ENCODE measurements at places on chromosomes 7 and 10.

DNA sequence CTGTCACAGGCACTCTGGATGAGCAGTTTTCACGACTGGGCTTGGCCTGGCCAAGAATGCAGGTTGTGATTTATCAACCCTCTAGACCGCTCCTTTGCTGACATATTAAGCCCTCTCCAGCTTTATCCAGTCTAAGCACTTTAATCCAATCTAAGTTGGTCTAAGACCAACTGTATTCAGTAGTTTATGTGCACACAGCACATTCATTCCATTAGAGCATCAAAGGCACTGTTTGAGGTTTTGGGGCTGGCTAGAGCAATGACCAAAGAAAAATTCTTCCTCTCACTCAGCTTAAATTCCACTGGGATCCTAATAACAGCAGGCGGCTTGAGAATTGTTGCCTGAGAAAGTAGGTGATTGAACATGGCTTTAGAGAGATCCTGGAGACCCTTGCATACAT, 176.0 kb upstream of the INSYN2A start:
- DNase-seq, result no peak

DNA sequence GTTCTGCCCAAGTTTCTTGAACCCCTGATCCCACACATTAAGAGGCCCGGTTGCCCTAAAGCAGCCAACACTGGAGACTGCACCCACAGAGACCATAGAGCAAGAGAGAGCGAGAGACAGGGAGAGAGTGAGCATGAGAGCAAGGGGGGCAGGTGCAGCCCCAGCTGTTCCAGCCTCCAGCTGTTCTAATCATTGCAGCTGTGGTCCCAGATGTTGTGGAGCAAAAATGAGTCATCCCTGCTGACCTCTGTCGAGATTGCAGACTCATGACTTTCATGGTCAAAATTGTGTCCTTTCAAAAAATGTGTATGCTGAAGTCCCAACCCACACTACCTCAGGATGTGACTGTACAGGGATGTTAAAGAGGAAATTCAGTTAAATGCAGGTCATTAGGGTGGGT, 143.9 kb upstream of the FRMD4A start:
- no peak for DNase-seq

- no peak for DNase-seq
Measured at GRCh38 chr7:154699417-154699816, 303.5 kb downstream of the PAXIP1 start.

- no peak for DNase-seq
Measured at GRCh38 chr7:157596471-157596870, 259.7 kb downstream of the DNAJB6 start.

DNA sequence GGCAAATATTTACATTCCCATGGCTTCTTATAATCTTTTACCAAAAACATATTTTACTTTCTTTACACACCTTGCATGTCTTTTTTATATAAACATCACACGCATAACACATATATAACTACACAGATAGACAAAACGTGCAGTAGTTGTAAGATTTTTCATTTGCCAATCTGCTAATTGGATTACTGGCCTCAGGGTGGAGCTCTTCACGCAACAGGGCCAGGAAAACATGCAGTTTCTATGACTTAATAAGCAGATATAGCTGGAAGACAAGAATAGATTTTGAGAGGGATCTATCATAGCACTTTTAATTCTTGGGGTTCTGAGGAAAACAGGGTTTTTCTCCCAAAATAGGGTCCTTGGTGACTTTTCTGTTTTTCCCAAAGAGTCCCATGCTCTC, 12.7 kb downstream of the ACADSB start:
- no peak for DNase-seq

- DNase-seq, result no peak
Measured at GRCh38 chr10:27699776-27700175, 45.8 kb downstream of the MKX start.

GRCh38 chr10:112304267-112304859, 21.2 kb downstream of the TECTB start:
- no peak for DNase-seq

DNA sequence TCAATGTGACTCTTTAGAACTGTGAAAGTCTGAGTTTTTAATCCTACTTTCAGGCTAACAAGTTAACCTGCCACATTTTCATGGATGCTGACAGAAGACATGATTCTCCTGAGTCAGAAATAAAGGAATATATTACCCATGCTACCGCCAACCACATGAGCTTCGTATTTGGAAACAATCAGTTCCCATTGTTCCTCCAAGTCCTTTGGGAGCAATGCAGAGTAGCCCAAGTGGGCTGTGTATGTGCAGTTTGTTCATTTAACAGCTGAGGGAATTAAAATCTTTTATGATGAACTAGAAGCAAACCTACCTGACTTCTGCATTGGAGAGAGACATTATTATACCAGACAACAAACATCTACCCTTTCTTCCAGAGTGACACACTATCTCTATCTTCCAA, 169.3 kb upstream of the BET1 start:
- no peak for DNase-seq

DNA sequence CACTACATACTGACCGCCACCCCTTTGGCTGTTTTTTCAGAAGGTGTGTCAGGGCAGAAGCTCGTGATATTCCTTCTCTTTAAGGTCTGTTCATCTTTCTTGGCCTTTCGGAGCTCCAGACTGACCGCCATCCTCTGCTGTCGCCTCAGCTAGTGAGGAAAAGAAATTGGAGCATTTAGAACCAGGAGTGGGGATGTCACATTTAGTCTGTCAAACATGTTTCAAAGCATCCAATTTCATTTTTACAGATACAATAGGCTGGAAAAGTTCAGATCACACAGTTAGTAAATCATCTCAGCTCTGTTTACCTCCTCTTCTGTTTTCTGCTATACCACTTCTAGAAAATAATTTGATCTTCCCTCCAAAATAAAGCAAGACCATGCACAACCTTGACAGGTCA, 4.8 kb downstream of the KPNA7 start:
- no peak for DNase-seq

GRCh38 chr10:56632537-56632936, 271.5 kb upstream of the ZWINT start:
- DNase-seq, result no peak

- DNase-seq, result no peak
Measured at GRCh38 chr7:38748056-38748610, 117.0 kb upstream of the AMPH start.

DNA sequence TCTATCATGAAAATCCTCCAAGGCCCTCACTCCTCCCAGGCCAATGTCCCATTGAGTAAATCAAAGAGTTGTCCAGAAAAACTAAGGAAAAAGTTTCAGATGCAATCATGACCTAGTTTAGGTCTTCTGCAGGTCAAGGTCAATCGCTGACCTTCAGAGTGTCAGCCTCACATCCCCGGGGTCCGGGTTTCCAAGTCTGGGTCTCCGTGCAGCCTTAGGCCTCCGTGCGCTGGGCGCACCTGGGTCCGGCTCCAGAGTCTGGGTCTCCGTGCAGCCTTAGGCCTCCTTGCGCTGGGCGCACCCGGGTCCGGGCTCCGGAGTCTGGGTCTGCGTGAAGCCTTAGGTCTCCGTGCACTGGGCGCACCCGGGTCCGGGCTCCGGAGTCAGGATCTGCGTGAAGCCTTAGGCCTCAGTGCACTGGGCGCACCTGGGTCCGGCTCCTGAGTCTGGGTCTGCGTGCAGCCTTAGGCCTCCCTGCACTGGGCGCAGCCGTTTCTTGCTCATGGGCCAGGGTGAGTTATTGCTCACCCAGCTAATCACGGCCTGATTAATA, 236.2 kb downstream of the TCERG1L start:
- no peak for DNase-seq

- no peak for DNase-seq
Measured at GRCh38 chr7:33156441-33156840, 27.1 kb downstream of the BBS9 start.

DNA sequence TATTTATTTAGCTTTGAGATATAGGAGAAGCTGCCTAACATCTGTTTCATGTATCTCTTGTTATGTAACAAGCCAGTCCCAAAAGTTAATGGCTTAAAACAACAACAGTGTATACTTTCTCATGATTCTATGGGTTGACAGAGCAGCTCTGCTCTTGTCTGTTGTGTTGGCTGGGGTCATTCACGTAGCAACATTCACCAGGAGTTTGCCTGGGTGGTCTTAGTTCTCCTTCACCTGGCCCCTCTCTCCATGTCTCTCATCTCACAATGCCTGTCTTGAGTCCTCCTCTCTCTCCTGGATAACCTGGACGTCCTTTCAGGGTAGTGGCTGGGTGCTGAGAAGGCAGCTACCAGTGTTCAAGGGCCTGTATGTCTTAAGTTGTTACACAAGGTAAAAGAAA, 27.5 kb downstream of the INPP5F start:
- no peak for DNase-seq

DNA sequence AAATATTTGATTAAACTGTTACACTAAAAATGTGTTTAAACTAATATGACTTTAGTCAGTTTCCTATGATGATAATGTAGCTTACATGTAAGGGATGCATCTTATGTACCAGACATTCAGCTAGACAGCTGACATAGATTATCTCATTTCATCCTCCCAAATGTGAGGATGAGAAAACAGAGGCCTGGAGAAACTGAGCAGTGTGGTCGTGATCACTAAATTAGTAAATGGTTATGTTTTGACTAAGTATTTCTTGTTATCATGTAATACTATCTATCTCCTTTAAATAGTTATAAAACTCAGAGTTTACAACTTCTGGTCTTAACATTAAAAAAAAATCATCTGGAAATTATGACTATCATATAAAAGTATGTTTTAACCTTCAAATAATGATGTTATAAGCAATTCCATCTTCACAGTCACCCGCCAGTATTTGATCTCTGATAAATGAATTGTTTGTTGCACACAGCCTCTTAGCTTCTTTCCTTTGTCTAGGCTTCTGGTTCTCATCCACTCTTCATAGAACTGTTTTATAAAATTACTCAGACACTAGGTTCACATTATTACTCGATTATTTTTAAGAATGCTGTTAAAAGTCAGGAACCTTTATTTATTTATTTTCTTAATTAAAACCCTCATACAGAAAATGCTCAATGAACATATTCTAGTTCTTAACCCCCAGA, 33.6 kb upstream of the HDAC9 start:
- DNase-seq, result no peak

DNA sequence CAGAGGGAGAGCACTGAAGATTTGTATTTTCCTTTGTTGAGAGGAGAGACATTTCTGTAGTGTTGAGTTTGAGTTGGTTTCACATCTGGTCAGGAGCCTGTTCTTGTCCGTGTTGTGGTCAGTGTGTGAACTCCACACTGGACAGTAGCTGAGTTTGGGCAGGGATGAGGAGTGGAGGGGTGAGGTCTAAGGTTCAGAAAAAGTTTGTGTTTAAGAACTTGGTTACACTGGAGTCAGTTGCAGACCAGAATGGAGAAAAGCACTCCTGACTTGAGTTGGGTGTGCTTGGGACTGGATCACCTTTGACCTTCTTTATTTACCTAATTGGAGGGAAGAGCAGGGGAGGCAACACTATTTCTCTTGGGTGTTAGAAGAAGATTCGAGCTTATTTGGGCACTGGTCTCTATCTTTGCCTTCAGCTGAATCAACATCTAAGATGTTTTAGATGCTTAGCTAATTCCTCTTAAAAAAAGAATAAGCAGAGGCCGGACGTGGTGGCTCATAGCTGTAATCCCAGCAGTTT, 8.9 kb downstream of the LRMDA start:
- DNase-seq, result no peak

GRCh38 chr7:19520392-19520791, 188.4 kb downstream of the POLR1F start:
- no peak for DNase-seq

DNA sequence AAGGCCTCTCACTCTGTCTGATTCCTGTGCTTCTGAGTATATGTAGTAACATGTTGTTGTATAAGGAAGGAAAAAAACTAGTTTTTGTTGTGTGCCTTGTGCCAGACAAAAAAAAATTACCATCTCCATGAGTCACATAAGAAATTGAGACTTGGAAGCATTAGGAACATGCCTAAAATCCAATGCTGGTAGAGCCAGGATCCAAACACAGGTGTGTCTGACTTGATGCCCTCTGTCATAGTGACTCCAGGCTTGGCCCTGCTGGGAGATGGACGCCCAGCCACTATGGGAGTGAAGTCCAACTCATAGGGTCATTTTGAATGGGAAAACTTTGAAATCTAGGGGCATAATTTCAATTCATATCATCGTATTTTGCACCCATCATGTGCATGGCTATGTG, 38.0 kb downstream of the PYROXD2 start:
- no peak for DNase-seq

- DNase-seq, result no peak
Measured at GRCh38 chr10:94423627-94424026, 21.3 kb downstream of the TBC1D12 start.

DNA sequence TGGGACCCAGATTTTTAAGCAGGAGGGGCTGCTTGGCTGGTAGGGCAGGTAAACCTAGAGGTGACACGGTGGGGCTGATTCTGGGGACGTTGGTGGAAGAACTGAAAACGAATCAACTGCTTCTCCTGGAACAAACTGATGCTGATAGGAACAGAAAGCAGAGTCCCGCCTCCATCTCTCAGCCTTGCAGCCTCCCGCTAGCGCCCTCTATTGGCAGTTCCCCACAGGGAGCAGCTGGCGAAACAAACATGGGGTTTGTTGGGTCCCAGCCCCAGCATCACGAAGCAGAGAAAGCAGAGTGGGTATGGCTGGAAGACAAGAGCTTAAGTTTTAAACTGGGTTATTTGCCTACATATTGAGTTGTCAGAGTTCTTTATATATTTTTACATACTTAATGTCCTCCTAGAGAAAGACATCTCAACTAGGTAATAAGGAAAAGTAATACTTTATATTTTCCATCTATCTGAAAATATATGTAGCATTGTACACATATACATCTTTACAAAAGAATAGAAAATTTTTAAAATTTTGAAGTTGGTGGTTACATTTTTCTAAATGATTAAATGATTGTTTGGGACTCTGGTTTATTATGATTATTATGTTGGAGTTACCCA, 42.3 kb upstream of the FOXI2 start:
- DNase-seq, result peak; percentile 1

All from stimulated activated CD4-positive, alpha-beta T cell treated with anti-CD3 and anti-CD28 coated beads, Interleukin-1b, Interleukin-23, amount 100 ng/mL, for 1 hour (primary cell).